ENCODE measurements at places on chromosomes 2 and 18. TPM values are rescaled to one million over a fixed set of nuclear protein-coding genes. Genes with fewer than 3 reads are reported as not detected.

GRCh38 chr2:131034122-131035051, 58.9 kb downstream of the FAM168B start:
- H3K4me1 ChIP-seq, result peaks cover 27% of the 10 kb centered on the region
- no peak for DNase-seq
- no peak overlapping the region for H3K27ac ChIP-seq
- no peaks in the 10 kb centered on the region for H3K27me3 ChIP-seq

GRCh38 chr2:219041252-219041651, at the start of gene CFAP65:
TSS of gene CFAP65 (minus strand) at chr2:219041516. CDS start at chr2:219039048, 2,468 bp downstream.
- DNase-seq, result no peak
- H3K27ac ChIP-seq, result no peak within 1 kb of the TSS
- peaks cover 5% of the 10 kb centered on the region for H3K4me1 ChIP-seq
- no peaks in the 10 kb centered on the region for H3K36me3 ChIP-seq
- peaks cover 99% of the 10 kb centered on the region for H3K27me3 ChIP-seq

GRCh38 chr18:25658476-25658875, 306.5 kb upstream of the ZNF521 start:
- H3K36me3 ChIP-seq, result no peaks in the 10 kb centered on the region
- H3K27ac ChIP-seq, result no peak overlapping the region
- H3K4me3 ChIP-seq, result no peak overlapping the region
- no peaks in the 10 kb centered on the region for H3K27me3 ChIP-seq

DNA sequence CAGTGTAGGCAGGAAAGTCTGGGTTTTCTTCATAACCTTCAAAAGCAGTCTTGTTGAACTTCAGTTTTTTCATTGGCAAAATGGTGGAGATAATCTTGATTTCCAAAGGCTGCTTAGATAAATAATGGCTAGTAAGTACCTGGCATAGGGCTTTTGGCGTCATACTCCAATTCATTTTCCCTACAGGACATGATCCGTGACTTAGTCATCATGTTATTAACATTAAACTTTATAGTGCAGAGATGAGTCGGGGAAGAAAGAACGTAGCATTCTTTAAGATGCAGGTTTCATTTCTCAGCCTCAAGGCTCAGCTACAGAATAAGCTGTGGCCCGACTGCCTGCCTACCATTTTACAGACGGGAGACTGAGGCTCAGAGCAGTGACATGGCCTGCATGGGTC, 64.0 kb downstream of the RALBP1 start:
- H3K27me3 ChIP-seq, result no peaks in the 10 kb centered on the region
- H3K4me1 ChIP-seq, result no peaks in the 10 kb centered on the region
- DNase-seq, result no peak
- peaks cover 18% of the 10 kb centered on the region for H3K36me3 ChIP-seq
- H3K27ac ChIP-seq, result no peak overlapping the region

- peaks cover 34% of the 10 kb centered on the region for H3K4me1 ChIP-seq
- DNase-seq, result no peak
- no peaks in the 10 kb centered on the region for H3K27me3 ChIP-seq
- no peak overlapping the region for H3K27ac ChIP-seq
Measured at GRCh38 chr2:30514134-30514847, 67.2 kb downstream of the LCLAT1 start.

GRCh38 chr2:36405183-36405582, 49.6 kb downstream of the CRIM1 start:
- H3K4me1 ChIP-seq, result peaks cover 10% of the 10 kb centered on the region
- H3K4me3 ChIP-seq, result no peak overlapping the region
- no peaks in the 10 kb centered on the region for H3K27me3 ChIP-seq
- no peaks in the 10 kb centered on the region for H3K36me3 ChIP-seq
- no peak overlapping the region for H3K27ac ChIP-seq

- DNase-seq, result no peak
- H3K36me3 ChIP-seq, result no peaks in the 10 kb centered on the region
- H3K4me3 ChIP-seq, result no peak overlapping the region
- H3K27me3 ChIP-seq, result no peaks in the 10 kb centered on the region
- no peak overlapping the region for H3K27ac ChIP-seq
Measured at GRCh38 chr2:158507141-158507540, 50.4 kb downstream of the PKP4 start.

GRCh38 chr2:103459283-103459682, 697.5 kb downstream of the TMEM182 start:
- H3K27ac ChIP-seq, result no peak overlapping the region
- H3K27me3 ChIP-seq, result no peaks in the 10 kb centered on the region
- no peak overlapping the region for H3K4me3 ChIP-seq
- DNase-seq, result no peak
- H3K36me3 ChIP-seq, result no peaks in the 10 kb centered on the region

- no peak overlapping the region for H3K4me3 ChIP-seq
- H3K27ac ChIP-seq, result peak overlapping the region; percentile 81
- H3K27me3 ChIP-seq, result no peaks in the 10 kb centered on the region
- H3K36me3 ChIP-seq, result no peaks in the 10 kb centered on the region
- no peak for DNase-seq
- H3K4me1 ChIP-seq, result peaks cover 72% of the 10 kb centered on the region
Measured at GRCh38 chr2:85470850-85471800, 52.6 kb downstream of the SH2D6 start.

DNA sequence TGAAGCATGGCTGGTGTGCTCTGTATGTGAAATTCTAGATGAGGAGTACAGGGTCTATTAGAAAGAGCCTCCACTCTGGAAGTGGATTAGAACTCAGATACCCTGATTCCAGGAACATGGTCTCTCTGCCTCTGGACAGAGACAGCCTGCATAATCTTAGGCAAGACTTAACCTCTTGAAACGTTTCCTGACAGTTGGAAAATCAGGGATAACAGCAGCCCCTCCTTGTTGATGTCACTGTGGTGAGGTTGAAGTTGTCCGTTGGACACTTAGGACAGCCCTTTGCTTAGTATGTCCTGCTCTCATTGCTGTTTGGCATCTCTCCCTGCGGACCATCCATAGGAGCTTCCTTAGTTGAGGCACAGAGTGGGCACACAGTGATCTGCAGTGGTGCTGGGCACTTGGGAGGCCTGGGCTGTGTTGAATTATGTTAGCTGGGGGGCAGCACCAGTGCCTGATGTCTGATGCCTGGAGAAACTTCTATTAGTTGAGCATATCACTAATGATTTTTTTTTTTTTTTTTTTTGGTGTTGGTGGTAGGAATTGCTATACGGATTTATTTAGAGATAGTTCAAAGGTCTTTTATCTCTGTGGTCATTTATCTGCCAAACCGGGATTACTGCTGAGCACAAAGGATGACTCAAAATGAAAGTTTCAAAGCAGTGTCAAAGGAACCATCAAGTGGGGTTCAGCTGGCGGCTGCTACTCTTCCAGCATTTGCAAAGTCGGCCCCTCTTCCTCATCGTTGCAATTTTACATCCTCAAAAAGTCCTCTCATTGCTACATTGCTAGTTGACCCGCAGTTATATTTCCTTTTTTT, 28.8 kb downstream of the SETBP1 start:
- DNase-seq, result no peak
- peak overlapping the region; percentile 73 for H3K27ac ChIP-seq
- no peaks in the 10 kb centered on the region for H3K36me3 ChIP-seq
- no peaks in the 10 kb centered on the region for H3K4me1 ChIP-seq
- H3K4me3 ChIP-seq, result no peak overlapping the region

DNA sequence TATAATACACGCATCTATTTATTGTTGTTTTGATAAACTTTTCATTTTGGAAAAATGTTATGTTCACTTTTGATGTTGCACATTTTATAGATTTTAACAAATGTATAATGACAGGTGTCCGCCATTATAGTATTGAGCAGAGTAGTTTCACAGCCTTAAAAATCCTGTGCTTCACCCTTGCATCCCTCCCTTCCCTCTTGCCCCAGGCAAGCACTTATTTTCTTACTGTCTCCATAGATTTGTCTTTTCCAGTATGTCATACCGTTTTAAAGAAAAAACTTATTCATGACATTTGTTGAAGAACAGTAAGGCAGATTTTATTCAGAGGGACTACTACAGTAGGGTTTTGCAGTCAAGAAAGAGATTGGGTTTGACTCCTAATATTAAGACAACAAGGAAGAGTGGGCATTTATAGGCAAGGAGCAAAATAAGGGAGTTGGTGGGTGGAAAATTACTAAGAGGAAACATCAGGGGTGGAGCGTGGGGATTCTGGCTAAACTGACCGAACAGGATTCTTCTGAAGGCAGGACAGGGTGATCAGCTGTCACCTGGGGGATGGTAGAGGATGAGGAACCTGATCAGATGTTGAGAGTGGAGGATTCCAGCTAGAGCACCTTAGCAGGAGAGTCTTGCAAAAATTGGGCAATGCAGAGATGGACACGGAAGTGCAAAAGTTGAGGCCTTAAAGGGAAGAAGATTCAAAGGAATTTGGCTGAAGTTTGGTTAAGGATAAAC, 108.8 kb downstream of the NCK2 start:
- DNase-seq, result no peak
- no peaks in the 10 kb centered on the region for H3K27me3 ChIP-seq
- H3K27ac ChIP-seq, result peak overlapping the region; percentile 66
- H3K4me1 ChIP-seq, result peaks cover 4% of the 10 kb centered on the region
- no peaks in the 10 kb centered on the region for H3K36me3 ChIP-seq
- H3K4me3 ChIP-seq, result no peak overlapping the region

DNA sequence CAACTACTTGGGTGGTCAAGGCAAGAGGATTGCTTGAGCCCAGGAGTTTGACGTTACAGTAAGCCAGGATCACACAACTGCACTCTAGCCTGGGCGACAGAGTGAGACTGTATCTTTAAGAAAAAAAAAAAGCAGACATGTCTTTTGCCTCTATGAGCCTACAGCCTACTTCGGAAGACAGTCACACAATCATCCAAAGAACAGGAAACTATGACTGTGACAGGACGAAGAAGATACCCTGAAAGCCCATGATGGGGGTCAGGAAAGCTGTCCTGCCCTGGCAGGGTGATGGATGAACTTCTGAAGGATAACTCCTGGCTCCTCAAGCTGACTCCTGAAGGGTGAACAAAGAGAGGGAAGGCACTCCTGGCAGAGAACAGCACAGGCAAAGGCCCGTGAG, 251.7 kb upstream of the SIX2 start:
- peaks cover 26% of the 10 kb centered on the region for H3K4me1 ChIP-seq
- H3K36me3 ChIP-seq, result no peaks in the 10 kb centered on the region
- no peak overlapping the region for H3K27ac ChIP-seq
- no peak overlapping the region for H3K4me3 ChIP-seq

DNA sequence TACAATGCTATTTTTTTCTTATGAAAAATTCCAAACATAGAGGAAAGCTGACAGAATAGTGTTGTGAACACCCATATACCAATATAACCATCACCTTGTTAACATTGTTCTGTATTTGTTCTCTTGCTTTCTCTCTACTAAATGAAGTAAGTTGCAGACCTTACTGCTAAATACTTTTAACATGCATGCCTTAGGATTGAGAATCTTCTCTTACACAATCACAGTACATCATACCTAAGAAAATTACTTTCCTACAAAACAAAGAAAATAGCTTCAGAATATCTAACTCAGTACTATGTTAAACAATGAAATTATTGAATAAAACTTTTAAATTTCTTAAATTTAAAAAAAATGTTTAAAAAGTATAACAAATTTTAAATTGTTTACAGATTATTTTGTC, 136.5 kb downstream of the UBR3 start:
- no peak overlapping the region for H3K27ac ChIP-seq
- no peak for DNase-seq
- H3K36me3 ChIP-seq, result peaks cover 6% of the 10 kb centered on the region
- no peaks in the 10 kb centered on the region for H3K27me3 ChIP-seq
- H3K4me1 ChIP-seq, result no peaks in the 10 kb centered on the region

DNA sequence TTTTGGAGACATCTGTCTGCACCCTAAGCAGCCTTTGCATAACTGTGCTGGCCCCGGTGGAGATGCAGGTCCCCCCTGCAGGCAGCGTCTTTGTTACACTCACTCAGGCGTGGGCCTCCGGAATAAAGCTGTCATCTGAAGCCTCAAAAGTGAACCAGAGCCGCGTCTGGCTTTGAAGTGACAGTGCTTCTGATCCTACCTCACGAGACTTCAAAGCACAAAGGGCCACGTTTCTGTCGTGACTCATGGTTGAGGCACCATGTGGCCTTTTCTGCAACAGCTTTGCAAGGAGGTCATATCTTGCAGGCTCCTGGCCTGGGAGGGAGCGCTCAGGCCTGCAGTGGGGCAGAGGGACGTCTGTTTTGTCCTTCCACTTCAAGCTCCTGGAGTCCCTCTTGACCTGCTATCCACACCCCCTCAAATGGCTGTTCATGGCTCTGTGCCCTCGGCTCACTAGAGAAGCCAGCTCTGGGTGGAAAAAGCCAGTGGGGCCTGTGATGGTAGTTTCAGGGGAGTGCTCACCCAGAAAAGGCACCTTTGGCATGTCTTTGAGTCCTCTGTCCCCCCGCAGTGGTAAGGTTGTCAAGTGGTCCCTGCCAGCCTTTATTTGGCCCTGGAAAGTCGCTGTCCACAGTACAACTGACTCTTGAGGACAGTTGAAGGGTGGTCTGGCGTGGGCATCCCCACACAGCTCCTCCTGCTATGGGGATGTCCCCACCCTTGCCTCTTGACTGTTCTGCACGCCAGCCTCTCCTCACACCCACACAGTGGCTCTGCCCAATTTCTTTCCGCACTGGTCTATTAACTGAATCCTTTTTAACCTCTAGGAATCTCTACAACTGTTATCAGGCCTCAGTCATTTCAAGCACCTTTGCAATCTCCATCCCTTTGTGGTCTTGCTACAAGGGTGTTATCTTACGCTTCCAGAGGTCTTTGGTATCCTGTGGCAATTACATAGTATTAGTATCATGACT, 19.3 kb downstream of the GPR55 start:
- H3K4me3 ChIP-seq, result no peak overlapping the region
- peaks cover 11% of the 10 kb centered on the region for H3K4me1 ChIP-seq
- H3K36me3 ChIP-seq, result no peaks in the 10 kb centered on the region
- no peak for DNase-seq

The OSBPL1A gene
- total RNA-seq, result 16.8 TPM

The TNFAIP6 gene
- total RNA-seq, result 0.95 TPM

The MLPH gene
- 10.4 TPM for total RNA-seq

The TEX44 gene
- not detected for total RNA-seq

The CRYGC gene
- not detected for total RNA-seq

The NXPH2 gene
- not detected for total RNA-seq
